ENCODE measurements at places on chromosomes 1 and 21.
A peak's percentile ranks its signal among the peaks of the same experiment; 100 is the strongest.

DNA sequence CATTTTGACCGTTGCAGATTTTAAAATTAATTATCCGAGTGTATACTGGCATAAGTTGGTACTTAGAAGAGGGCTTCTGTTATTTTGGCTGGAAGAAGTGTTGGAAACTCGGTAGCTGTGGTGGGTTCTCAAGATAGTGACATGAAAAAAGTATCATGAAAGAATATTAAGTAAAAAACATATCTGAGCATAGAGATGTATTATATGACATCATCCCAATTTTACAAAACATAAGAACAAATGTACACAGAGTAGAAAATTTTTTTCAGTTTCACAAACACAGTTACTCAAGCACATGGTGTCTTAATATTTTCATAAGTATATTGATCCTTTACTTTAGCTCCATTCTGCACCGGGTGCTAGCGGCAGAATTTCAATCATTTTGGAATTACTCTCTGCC, 684 bp downstream of the IFI16 start:
- DNase-seq = no peak

DNA sequence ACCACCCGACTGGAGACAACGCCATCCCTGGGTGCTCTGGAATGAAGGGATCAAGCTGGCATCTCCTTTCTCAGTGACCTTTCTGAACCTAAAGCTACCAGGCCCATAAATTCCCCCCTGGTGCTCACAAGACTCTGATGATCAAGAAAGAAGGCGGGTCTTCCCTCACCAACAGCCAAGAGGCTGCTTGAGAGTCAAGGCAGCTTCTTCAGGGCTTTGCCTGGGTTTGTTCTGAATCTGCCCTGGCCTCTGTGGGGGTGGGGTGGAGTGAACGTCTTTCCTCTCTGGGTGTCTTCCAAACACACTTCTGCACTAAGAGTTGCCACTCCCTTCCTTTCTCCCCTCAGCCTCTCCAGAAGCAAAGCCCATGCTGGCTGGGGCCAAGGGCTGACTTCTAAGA, 36.1 kb downstream of the CD247 start:
- no peak for DNase-seq

DNA sequence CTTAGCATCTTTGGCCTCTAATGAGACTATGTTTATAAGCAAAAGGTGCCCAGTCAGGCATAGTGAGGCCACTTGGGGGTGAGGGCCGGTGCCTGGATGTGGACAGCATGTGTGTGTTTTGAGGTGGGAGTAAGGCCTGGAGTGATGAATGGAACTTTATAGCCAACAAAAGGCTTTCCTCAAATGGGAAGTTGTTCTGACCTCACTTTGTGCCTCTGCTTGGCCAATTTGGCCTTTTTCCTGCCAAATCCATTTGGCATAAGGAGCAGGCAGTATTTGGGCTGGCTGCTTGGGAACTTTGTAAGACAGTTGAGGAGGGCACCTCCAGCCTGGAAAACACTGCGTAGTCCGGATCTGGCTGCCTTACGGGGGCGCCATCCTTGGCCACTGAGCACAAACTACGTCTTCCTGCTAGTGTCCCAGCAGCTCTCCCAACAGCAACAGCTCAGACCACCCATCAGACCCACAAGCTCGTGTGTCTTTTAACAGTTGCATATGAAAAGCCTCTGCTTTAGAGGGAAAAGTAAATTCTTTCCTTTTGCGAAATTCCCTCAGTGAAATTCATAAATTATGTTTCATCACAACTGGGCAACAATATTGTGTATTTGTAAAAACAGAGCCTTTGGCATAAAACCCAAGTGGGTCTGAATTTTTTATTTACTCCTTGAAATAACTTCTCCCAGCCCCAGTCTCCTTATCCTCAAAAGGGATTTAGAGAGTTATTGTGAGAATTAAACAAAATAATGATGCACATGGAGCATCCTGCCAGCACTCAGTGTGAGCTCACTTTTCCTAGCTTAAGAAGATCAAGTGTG, 322.9 kb downstream of the DISC1 start:
- peak; percentile 73 for DNase-seq

DNA sequence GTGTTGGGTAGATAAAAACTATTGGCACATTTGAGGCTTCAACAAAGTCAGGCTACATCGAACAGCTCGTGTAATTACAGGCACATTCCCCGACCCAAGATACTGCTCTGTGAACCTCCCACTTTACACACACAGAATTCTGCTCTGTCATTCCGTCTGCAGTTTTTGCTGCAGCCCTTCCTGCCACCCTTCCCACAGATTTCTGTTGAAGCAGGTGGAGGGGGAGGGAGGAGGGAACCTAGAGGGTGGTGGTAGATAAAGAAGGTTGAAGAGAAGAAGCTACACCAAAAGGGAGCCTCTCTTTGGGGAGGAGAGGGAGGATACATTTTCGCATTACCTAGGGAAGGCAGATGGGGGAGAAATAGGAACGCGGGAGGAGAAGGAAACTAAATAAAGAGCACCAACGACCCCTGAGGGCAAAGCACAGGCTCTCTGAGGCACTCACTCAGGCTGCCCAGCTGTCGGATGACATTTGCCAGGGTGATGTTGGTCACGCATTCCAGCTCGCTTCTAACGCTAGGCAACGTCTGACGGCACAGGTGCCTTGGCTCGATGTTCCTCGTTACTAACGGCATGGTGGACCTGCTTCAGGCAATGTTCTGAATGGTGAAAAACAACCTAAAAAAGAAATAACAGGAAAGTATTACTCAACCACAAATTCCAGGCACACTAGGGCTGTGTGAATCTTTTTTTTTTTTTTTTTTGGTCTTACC, 36.0 kb downstream of the GPR3 start:
- DNase-seq = no peak

- DNase-seq = no peak
Observed at GRCh38 chr1:187415065-187415464, 586.3 kb downstream of the PLA2G4A start.

DNA sequence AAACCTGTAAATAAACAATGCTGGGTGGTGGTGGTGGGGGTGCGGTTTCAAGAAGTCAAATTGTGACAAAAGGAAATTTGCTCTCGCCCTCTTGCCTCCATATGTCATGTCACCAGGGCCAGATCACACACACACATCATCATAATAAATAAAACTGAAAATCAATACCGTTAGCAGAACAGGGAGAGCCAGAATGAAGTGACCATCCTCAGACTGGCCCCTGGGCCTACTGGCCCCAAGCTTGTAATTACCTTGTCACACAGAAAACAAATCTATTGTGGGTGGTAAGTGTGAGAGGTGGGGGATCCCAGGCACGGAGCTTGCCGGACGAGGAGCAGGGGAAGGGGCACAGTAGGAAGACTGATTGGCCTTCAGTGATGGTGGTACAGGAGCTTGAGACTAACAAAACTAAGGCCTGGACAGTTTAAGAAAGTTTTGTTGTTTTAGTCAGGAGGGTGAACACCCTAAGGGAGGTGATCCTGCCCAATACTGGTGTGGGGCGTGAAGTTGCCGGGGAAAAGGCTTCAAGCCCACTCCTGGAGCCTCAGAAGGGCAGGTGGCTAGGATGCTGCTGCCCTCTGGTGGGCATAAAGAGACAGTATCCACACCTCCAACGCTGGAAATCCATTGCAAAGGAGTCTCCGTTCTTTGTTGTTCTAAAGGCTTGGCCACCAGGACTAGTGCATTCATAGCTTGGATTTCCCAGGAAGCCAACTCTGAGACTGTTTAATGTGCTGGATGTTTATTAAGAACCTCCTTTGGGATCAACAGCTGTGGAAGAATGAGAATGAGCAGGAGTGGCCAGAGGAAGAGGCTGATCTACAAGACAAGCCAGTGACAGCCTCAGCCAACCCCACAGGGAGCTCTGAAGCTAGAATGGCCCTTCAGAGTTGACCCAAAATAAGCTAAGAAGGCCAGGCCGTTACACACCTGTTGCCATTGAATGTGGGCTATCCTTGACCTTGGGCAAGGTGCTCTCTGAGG, 8.1 kb upstream of the C1orf216 start:
- DNase-seq = peak; percentile 70

GRCh38 chr1:201376464-201377374, 761 bp downstream of the TNNT2 start:
- DNase-seq = peak; percentile 92

- peak; percentile 88 for DNase-seq
Observed at GRCh38 chr1:237799762-237800474, 90.8 kb downstream of the ZP4 start.

GRCh38 chr1:240691909-240692705, 80.2 kb upstream of the GREM2 start:
- DNase-seq = peak; percentile 66

GRCh38 chr1:214640431-214641213, 37.6 kb downstream of the CENPF start:
- no peak for DNase-seq

DNA sequence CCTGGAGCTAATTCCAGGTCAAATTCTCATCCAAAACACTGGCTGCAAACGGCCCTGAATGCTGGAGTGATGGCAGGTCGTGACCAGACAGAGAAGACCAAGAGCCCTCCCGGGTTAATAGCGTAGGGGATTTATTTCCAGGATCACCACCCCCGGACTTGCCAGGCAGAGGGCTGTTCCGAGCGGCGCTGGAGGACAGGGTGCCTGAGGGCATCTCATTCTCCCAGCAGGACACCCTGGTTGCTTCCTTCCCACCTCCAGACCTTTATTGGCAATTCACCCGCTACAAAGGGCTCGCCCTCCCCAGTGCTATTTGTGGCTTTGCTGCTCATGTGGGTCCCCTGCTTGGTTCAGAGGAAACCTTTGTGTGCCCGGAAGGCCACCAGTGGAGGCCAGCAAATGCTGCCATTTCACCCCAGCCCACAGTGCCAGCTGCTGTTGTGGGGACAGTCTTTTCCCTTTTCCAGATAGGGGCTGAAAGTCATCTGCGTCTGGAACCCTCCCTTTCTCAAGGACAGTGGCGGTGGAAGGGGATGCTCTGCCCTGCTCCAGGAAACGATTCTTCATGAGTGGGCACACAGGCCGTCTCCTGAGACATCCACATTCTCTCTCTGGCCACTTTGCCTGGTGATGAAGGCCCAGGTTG, 19.0 kb upstream of the C1orf174 start:
- no peak for DNase-seq

DNA sequence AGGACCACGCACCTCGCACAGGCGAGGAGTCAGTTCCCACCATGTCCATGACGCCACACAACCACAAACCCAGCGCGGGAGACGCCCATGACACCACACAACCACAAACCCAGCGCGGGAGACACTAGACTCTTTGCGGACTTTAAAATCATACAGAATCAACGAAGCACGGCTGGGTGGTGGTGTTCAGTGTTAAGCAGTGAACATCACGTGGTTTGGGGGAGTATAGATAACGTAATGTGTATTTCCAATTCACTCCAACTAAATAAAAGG, 19.2 kb downstream of the PTTG1IP start:
- DNase-seq = no peak

DNA sequence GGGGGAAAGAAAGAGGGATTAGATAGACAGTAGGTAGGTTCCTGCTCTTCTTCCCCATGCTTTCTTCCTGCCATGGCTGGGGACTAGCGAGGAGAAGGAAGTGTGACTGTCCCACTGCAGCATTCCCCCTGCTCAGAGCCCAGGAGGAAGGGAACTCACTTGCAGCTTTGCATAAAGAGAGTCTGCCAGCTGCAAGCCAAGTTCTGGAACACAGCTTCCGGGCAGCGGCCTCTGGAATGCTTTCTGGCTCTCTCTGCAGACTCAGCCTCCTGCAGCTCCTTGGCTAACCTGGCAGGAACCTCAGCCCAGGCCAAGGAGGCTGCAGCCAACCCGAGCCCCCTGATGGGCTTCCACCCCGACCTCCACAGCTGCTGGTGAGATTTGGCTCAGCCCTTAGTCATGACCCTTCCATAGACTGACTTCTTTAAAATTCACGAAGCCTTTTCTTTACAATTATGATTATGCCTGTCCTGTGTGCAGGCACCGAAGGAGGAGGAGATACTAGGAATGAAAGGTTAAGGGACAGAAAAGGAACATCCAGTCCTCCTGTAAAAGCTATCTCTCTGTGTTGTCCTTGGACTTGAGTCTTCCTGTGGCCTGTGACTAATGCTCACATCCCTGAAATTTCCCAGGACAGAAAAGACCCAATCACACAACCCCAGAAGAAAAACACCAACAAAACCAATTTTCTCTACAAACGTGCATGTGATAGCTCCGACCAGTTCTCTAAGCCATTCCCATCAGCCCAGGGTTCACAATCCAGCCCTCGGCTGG, 108.2 kb upstream of the OLIG2 start:
- no peak for DNase-seq

DNA sequence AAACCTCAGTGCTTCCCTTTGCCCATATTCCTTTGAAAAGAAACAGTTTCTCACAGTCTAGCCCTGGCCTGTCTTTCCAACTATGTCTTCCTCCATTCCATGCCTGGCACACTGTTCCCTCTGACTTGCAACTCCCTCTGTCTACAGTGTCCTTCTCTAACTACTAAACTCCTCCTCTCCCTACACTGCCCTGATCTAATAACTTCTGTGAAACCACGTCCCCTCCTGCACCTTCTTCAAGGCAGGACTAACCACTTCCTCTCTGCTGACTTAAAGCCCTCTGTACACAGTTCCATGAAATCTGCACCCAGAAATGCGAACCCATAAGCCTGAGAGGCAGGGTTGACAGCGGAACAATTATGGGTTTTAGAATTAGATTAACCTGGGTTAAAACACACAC, 62.2 kb upstream of the ATP1B1 start:
- DNase-seq = no peak

GRCh38 chr1:95636897-95637296, 402.9 kb downstream of the RWDD3 start:
- DNase-seq = no peak

- no peak for DNase-seq
Observed at GRCh38 chr1:58580186-58580585, 3.1 kb upstream of the TACSTD2 start.

DNA sequence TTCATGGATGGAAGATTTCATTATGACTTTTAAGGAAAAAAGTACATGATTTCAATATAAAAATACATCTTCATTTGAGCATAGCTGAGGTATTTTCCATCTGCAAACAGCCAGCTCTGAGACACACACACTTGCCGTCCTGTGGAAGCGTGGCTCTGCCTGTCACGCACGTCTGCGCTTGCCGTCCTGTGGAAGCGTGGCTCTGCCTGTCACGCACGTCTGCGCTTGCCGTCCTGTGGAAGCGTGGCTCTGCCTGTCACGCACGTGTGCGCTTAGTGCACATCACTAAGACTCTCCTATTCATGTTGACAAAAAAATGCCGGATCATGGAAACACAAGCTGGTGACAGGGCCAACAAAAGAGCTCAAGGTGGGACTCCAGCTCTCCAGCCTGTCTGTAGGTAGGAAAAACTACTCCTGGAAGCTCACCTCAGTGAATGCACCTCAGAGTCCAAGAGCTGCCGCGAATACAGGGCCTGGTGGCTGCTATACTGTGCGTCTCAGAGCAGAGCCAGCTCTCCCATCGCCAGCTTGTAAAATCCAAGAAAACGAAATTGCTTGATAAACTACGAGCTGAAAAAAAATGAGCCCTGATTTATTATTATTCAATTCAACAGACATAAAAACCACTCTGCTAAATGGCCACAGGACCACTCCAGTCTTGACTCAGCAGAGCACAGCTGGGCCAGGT, 69.3 kb downstream of the SLC37A1 start:
- no peak for DNase-seq

- DNase-seq = no peak
Observed at GRCh38 chr1:245173446-245174211, 18.8 kb downstream of the KIF26B start.
